ENCODE measurements at places on chromosomes 6 and 20. TPM values are rescaled to one million over a fixed set of nuclear protein-coding genes. Genes with fewer than 3 reads are reported as not detected.
A peak's percentile ranks its signal among the peaks of the same experiment; 100 is the strongest.

- no peaks in the 10 kb centered on the region for H3K27me3 ChIP-seq
- H3K27ac ChIP-seq = no peak overlapping the region
- H3K4me3 ChIP-seq = no peak overlapping the region
Measured at GRCh38 chr20:23823111-23823510, 3.4 kb downstream of the CST2 start.

GRCh38 chr6:55174211-55175026, at the start of gene HCRTR2:
TSS of gene HCRTR2 (plus strand) at chr6:55174515. CDS start at chr6:55174588, 73 bp downstream.
- H3K4me3 ChIP-seq = no peak within 1 kb of the TSS
- peaks cover 6% of the 10 kb centered on the region for H3K4me1 ChIP-seq
- H3K27ac ChIP-seq = no peak within 1 kb of the TSS
- peaks cover 19% of the 10 kb centered on the region for H3K27me3 ChIP-seq
- peak; percentile 2 for DNase-seq

- peaks cover 11% of the 10 kb centered on the region for H3K4me1 ChIP-seq
- no peak overlapping the region for H3K4me3 ChIP-seq
- H3K36me3 ChIP-seq = no peaks in the 10 kb centered on the region
- no peaks in the 10 kb centered on the region for H3K27me3 ChIP-seq
- no peak overlapping the region for H3K27ac ChIP-seq
Measured at GRCh38 chr6:134447883-134448387, 130.0 kb upstream of the SGK1 start.

GRCh38 chr6:154993026-154993425, 2.1 kb upstream of the TIAM2 start:
- H3K27me3 ChIP-seq = peaks cover 23% of the 10 kb centered on the region
- no peak overlapping the region for H3K27ac ChIP-seq
- H3K4me1 ChIP-seq = no peaks in the 10 kb centered on the region

SOX18 gene
- total RNA-seq = 2.2 TPM

PAX1 gene
- total RNA-seq = 0.58 TPM

PDYN gene
- total RNA-seq = not detected
